ENCODE measurements at places on chromosomes 5 and 9. TPM values are rescaled to one million over a fixed set of nuclear protein-coding genes. Genes with fewer than 3 reads are reported as not detected.

The P4HA2 gene
- total RNA-seq: 21.3 TPM

The PRLR gene
- total RNA-seq: 3.8 TPM

The WDR31 gene
- total RNA-seq: 2.8 TPM

The RORB gene
- 55.7 TPM for total RNA-seq

The DMGDH gene
- 3.1 TPM for total RNA-seq

All from parietal lobe (tissue), 2 donors.